ENCODE measurements at places on chromosomes 6 and 20.

DNA sequence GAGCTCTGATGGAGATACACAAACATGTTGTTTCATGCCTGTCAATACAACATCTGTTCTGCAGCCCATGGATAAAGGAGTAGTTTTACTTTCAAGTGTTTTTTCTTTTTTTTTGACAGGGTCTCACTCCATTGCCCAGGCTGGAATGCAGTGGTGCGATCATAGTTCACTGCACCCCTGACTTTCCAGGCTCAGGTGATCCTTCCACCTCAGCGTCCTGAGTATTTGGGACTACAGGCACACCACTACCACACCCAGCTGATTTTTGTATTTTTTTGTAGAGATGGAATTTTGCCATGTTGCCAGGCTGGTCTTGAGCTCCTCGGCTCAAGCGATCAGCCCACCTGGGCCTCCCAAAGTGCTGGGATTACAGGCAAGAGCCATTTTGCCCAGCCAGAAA lies 97.0 kb downstream of the SMAP1 start:
- no peak for DNase-seq

DNA sequence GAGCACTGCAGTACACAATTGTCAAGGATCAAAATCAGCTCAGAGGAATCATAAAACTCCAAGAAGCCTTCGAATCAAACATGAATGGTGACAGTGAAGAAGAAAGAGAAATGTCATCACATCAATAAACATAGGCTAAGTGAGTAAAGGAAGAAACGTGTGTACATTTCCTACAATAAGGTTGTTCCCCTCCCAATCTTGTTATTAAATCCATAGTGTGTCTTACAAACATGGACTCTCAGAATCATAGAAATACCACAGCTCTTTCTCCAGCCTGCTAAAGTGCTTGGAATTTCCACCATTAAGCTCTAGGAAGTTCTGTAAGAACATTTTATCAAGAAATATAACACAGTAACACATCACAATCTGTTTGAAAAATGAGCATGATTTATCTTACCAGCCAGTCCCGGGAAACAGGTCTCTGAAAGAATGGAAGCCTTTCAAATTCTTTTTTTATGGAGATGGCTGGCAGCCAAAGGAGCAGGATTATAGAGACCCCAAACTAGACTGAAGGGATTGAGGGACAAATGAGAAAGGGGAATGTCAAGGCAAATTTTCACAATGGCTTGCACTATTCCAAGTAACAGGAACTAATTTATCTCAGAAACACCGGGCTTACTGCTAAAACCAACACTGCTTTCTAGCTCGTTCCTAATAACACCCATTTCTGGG lies 4.5 kb upstream of the TNFAIP3 start:
- no peak for DNase-seq

- no peak for DNase-seq
Measured at GRCh38 chr20:36481380-36482043, 59.8 kb upstream of the MYL9 start.

GRCh38 chr20:46010491-46011391 lies 2.0 kb downstream of the MMP9 start:
- DNase-seq, result no peak

DNA sequence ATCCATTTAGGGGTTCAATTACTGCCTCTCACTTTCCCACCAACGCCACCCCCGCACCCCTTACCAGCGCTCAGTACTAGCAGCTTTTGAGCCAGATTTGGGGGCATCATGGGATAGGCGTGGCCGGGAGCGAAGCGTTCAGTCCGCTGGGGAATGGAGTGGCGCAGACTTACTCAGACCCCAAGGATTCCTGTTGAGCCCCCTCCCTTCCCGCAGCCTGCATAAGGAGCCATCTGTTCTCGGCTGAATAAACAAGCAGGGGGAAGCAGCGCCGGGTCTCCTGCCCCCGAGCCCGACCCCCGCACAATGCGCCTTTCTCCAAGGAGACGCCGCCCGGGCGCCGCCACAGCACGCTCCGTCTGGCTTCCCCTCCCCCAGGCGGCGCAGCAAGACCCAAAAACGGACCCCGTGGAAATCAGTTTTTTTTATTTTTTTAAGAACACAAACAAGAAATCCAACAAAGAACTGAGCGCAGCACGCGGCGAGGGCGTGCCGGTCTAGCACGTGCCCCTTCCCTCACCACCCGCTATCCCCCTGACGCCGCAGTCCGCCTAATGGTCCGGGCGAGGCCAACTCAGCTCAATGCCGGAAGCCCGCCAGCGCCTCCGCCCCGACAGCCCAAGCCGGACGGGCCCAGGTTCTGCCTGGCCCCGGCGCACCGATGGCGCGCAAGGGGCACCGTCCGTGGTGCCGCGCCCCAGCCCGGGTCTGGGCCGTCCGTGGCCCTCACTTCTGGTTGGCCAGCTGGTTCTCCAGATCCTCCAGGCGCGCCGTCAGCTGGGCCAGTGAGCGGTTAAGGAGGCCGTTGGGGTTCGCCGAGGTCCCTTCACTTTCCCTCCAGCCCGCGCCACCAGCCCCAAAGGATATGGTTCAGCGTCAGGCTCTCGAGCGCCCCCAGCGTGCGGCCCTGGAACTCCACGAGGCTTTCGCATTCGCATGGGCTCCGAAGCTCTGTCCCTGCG lies 13.3 kb upstream of the RBPJL start:
- no peak for DNase-seq

DNA sequence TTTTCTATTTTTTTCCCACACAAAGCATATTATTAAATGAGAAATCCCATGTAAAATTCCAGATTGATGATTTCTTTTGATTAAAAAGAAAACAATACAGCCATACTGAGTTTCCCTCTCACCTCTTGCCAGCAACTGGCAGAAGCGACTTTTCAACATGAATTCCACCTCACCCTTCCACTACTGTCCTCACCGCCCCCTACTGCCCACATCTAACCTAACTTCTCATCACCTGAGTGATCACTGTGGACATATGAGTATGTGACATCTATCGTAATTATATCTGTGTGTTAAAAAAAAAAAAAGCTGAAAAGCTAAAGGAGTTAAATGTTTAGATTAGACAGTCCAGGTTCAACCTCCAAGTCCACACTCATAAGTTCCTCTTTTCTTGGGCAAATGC lies 528.6 kb downstream of the PRKN start:
- no peak for DNase-seq

GRCh38 chr6:55578537-55579363 lies at the start of gene HMGCLL1:
Gene HMGCLL1, minus strand, starts transcription at chr6:55579192. Its CDS starts 137 bp downstream, at chr6:55579055.
- DNase-seq, result no peak

Data from esophagus squamous epithelium (tissue), 5 donors.